ENCODE measurements at places on chromosomes 1 and 21.

DNA sequence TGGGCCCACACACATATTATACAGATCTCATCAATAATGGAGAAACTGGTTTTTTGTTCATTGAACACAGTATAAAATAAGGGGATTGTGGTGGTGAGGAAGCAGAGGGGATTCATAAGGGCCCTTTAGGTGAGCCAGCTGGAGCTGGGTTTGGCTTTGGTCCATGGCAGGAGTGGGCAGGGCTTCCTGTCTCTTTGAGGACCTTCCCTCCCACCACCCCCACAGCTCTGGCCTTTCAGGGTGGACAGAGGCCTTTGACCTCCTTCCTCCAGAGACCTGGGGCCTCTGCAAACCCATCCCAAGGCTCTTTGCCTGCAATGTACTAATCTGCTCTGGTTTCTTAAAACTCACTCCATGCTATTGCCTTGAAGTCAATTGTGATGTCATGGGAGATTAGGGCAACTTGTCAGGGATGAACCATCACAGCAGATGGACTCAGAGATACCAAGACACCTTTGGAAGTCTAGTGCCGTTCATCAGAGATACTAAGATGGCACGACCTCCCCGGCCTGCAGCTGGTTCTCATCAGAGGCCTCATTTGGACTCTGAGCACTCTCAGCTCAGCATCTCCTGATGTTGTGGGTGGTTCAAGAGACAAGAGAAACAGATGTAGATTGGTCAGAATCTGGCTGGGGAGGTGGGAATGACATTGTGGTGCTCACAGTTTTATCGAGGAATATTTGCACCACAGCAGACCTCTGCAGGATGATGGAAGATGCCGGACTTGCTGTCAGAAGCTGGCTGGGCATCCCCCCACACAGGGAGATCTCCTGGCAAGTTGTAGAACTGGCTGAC is 37.9 kb downstream of the LHX4 start:
- no peak for DNase-seq

DNA sequence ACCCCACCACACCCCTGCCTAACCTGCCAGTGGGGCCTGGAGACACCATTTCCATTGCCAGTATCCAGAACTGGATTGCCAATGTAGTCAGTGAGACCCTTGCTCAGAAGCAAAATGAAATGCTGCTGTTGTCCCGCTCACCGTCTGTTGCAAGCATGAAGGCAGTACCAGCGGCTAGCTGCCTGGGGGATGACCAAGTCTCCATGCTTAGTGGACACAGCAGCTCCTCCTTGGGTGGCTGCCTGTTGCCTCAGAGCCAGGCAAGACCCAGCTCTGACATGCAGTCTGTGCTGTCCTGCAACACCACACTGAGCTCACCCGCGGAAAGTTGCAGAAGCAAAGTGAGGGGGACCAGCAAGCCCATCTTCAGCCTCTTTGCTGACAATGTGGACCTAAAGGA is 33.4 kb downstream of the STYXL2 start:
- DNase-seq = no peak

DNA sequence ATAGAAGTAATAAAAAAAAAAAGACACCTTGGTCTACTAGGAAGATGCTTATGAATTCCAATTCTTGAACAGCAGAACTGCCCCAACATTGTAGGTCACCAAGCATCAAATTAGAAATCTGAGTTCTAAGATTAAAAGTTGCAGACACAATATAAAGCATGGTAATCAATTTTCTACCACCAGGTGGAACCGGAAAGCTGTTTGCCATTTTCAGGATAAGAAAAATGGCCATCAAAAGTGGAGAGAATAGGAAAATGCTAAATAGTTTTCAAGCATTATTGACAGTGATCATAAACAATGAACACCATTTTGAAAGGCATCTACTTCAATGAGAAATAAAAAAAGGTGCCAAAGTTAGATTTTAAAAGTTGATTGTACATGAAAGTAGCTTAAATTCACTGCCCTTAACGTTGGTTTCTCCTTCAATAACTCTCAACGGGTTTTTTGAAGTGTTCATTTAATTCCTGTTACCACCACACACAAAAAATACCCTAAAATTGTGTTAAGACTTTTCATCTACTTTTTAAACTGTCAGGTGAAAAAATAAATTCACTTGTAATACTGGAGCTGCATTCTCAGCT is 252.9 kb downstream of the KCNT2 start:
- DNase-seq = peak; percentile 22

- no peak for DNase-seq
Measured at GRCh38 chr1:161953256-161953920, 70.3 kb downstream of the OLFML2B start.

- no peak for DNase-seq
Measured at GRCh38 chr1:93235261-93235660, 54.7 kb downstream of the CCDC18 start.

DNA sequence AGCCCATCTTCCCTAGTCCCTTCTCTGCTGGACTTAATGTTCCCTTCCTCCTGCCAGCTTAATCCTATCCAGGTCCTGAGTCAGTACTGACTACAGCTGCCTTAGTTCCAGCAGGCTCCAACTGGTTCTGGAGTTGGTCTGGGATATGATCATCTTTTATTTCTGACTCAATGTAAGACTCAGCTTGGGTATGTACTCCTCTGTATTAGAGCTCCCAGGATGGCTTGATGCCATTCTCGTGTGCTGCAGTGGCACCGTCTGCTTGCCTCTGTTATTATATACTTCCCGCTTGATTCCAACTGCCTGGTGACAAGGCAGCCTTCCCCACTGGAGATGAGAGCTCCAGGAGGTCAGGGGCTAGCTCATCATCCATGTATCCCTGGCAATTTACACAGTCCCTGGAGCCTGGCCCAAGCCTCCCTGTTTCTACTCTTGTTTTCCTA is 164.4 kb upstream of the DPT start:
- DNase-seq = no peak

GRCh38 chr1:225508538-225509375 is 80.9 kb upstream of the LBR start:
- no peak for DNase-seq

- no peak for DNase-seq
Measured at GRCh38 chr1:229768232-229768631, 142.2 kb downstream of the URB2 start.

DNA sequence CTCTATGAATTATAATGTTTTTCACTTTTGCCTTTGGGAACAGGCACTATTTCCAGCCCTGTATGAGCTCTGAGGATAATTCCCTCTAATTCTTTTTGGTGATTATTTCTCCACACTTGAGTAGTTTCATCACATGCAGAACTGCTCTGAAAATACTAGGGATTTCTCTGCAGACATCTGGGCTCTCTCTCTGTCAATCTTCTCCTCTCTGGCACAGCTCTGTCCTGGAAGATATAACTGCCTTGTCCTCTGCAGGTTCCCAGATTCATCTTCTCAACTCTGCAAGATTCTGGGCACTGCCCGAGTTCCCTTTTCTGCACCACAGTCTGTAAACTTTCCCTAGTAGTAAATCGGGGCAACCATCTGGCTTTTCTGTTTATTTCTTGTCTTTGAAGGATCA is 131.3 kb upstream of the FMN2 start:
- no peak for DNase-seq

GRCh38 chr1:83029050-83029449 is 969.9 kb downstream of the TTLL7 start:
- no peak for DNase-seq

DNA sequence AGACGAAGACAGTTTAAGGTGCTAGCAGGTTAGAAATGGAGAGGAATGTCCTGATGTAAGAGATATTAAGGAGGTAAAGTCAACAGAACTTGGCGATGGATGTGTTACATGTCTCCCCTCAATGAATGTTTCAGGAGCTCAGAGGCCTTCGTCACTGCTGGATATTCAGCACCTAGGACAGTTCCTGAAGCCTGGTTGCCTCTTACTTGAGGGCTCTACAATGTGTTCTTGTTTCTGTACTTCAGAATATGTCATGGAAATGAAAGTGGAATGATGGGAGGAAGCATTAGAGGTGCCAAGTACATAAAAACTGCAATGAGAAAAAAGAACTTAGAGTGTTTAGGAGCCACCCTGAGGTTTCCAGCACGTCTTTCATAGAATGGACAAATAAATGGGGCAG is 17.7 kb downstream of the TNR start:
- peak; percentile 73 for DNase-seq

GRCh38 chr1:74504125-74504932 is 8.1 kb downstream of the LRRC53 start:
- DNase-seq = peak; percentile 64

GRCh38 chr1:9395018-9395417 is 102.3 kb downstream of the SPSB1 start:
- no peak for DNase-seq

GRCh38 chr1:20666146-20666545 is 5.0 kb upstream of the DDOST start:
- no peak for DNase-seq

GRCh38 chr1:230853731-230854130 is 14.6 kb downstream of the C1orf198 start:
- no peak for DNase-seq

DNA sequence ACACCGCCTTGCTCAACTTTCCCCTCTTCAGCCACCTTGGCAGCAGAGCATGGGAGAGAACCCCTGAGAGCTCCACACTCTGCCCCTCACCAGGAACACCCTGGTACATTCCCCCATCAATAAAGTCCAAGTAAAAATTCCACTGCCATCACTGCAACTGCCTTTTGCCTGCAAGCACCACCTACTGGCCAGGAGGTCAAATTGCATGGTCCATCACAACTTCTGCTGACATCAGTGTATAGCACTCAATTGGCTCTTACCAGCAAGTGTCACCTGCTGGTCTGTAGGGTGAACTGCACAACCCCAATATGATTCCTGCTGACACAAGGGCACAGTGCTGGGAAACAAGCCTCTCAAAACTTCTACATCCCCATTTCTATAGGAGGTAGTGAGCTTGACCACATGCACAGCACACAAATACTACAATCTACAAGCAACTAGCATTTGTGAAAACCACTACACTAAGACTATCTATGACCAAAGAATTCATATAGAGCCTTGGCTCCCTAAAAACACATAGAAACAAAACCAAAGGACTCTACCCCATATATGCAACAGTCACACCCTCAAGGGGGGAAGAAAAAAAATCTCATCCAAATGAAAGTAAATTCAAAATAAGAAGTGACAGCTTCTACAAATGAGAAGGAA is 69.2 kb downstream of the FASLG start:
- no peak for DNase-seq

GRCh38 chr1:29563092-29563491 is 326.8 kb downstream of the PTPRU start:
- no peak for DNase-seq

DNA sequence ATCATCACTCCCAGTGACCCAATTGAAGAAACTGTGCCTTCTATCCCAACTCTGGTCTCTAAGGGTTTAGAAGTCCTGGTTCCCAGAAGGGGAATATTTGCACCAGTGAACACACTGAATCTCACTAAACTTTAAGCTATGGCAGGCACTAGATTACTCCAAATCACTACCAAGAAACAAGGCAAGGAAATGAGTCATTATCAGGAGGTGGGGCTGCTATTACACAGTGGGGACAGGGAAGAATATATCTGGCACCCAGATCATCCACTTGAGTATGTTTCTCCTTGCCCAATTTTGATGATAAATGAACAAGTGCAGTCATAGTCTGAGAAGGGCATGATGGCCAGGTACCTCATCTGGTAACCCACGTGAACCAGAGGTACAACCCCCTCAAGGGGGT is 7.0 kb downstream of the MRPL9 start:
- no peak for DNase-seq

DNA sequence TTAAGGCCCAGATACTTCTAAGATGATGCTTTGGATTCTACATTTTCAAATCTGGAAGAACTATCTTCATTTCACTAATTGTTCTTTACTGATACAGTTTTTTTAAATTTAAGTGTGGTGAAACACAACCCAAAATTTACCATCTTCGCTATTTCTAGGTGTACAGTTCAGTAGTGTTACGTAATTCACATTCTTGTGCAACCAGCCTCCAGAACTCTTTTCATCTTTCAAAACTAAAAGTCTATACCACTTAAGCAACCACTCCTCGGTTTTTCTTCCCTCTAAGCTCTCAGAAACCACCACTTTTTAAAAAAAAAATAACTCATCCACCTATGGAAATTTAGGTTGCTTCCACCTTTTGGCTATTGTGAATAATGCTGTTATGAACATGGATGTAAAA is 220.7 kb downstream of the PDE4B start:
- DNase-seq = no peak

- no peak for DNase-seq
Measured at GRCh38 chr1:216921866-216922265, 198.6 kb upstream of the ESRRG start.

DNA sequence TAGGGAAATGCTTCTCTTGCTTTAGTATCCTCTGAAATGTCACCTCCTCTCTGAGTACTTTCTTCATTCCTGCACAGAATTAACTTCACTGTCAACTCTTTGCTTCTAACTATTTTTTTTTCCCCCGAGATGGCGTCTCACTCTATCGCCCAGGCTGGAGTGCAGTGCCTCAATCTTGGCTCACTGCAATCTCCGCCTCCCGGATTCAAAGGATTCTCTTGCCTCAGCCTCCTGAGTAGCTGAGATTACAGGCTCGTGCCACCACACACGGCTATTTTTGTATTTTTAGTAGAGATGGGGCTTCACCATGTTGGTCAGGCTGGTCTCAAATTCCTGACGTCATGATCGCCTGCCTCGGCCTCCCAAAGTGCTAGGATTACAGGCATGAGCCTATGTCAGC is 1.4 kb upstream of the PLPP3 start:
- DNase-seq = no peak

DNA sequence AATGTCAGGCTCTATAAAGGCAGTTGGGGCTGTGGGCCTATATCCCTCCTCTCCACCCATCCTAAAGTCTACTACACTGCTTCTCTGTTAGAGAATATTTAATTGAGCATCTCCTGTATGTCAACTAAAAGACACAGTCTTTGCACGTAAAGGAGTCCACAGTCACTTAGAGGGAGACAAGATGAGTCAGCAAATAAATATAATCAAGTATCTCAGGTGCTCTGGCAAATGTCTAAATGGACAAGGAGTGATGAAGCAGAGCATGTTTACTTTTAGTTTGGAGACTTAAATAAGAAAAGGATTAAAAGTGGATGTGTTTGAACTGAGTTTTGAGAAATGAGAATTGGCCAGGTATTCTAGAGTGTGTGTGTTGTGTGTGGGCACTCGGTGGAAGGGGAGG is 41.8 kb upstream of the RAP1A start:
- DNase-seq = no peak

DNA sequence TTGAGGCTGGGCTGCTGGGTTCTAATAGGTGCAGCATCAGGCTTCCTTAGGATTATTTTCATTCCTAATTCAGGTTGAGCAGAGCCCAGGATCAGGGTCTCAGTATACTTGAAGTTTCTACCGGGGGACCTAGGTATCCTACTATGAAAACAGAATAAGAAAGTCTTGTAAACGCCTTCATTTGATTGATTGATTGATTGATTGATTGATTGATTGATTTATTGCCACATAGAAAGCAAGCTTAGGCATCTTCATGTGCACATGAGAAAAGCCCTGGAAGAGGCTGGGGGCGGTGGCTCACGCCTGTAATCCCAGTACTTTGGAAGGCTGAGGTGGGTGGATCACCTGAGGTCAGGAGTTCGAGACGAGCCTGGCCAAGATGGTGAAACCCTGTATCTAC is 97.4 kb upstream of the BMP8A start:
- DNase-seq = no peak

Measured in left kidney (tissue), 8 donors.